ENCODE measurements at places on chromosomes 2 and 18. TPM values are rescaled to one million over a fixed set of nuclear protein-coding genes. Genes with fewer than 3 reads are reported as not detected.

DNA sequence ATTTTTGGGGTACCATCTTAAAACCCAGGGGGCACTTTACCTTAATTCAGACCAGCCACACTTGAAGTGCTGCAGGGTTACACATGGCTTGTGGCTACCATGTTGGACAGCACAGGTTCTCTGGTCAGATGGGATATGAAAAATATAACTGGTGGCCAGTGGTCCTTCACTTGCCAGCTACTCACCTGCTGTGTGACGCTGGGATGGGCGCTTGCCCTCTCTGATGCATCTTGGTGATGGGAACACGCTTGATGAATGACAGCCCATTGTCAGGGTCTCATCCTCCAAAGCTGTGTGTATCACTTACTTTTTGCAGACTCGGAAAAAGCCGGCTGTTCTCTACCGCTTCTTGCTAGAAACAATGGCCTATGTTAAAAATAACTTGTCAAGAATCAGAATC is 22.5 kb downstream of the HJURP start:
- no peak for DNase-seq

GRCh38 chr2:10591207-10591606 is 98.6 kb downstream of the NOL10 start:
- DNase-seq = no peak

The UGT1A10 gene
- not detected for total RNA-seq

DNA sequence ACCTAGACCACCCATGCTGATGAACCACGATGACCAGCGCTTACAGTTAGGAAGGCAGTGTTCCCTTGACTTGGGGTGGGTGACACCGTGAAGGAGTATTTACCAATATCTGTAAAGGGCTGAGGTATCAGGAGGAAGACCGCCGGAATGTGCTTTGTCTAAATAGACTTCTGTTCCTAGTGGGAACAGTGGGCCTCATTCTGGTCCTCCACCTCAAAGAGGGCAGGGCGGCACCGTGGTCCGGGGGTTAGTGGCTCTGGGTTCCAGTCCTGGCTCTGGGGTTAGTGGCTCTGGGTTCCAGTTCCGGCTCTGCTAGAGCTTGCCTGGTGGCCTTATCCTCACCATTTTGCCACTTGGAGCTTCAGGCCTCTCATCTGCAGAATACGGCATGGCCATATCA is 91.6 kb upstream of the SMAD2 start:
- DNase-seq = no peak

The ACADL gene
- total RNA-seq = 0.34 TPM

- DNase-seq = no peak
These were observed 4.7 kb downstream of the AGAP1 start for GRCh38 chr2:235498541-235498940.

The NAGK gene
- 59.9 TPM for total RNA-seq

The GCKR gene
- total RNA-seq = 1.2 TPM

The MTLN gene
- 46.8 TPM for total RNA-seq

- no peak for DNase-seq
These were observed 17.7 kb downstream of the EIF4E2 start for GRCh38 chr2:232568161-232568560.

The IL37 gene
- not detected for total RNA-seq

DNA sequence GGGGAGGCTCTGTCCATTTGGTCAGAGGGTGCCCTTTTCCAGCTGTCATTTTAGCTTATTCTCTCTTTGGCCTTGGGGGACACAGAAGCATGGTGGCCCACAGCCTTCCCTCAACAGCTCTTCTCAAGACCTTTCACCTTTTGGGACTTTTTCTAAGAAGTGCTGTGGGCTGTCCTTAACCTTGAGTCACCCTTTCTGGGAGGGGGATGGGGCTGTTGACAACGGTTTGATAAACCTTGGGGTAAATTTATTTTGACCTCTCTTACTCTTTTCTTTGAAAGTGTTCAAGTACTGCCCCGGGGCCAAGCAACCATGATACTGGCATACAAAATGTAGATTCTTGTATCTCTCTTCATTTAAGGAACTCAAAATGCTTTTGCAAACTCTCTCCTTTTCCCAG is 13.7 kb downstream of the IGFBP5 start:
- no peak for DNase-seq

- DNase-seq = no peak
These were observed 1.2 kb downstream of the PPP1CB start for GRCh38 chr2:28752631-28753376.

DNA sequence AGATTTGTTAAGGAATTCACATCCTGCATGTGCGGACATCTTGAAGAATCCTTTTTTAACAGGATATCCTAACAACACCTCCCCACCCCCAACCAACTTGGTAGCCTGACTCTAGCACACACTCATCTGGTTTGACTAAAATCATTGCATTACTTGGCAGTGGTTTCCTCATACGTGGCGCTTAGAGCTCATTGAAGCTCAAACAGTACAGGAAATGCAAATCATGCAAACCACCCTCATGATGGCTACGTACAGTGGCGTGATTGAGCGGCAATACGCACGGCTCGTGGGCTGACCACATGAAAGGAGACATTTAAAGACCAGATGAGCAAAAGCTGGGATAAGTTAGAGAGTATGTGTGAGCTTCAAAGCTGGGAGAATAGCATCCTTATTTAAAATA is 336.2 kb downstream of the ZEB2 start:
- no peak for DNase-seq

DNA sequence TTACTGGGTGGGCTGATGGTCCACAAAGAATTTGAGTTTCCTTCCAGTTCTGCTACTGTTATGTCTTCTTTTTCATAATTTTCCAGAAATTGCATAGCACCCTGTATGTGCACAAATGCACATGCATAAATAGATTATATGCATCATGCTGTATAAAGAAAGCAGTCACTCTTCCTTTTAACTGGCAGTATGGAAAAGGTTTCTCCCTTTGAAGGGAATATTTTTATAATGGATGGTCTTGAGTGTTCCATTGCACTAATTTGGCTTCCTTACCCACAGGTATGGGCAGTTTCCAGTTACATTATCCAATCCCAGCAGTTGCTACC is 154.4 kb downstream of the NAPG start:
- DNase-seq = no peak

DNA sequence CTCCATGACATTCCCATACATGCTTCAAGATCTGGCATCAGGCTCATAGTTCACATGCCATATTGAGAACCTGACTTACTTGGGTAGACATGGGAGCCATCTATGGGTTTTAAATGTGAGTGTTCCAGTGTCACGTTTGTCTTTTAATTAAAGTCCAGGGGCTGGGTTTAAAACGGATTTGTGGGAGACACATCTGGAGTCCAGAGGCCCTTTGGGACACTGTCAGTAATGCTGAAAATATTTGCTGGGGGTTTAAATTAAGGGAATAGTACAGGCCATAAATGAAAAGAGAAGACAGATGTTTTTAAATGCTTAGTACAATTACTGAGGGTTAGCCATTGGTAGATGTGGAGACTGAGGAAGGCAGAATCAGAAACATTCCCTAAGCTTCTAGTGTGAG is 478.0 kb downstream of the PID1 start:
- DNase-seq = no peak

DNA sequence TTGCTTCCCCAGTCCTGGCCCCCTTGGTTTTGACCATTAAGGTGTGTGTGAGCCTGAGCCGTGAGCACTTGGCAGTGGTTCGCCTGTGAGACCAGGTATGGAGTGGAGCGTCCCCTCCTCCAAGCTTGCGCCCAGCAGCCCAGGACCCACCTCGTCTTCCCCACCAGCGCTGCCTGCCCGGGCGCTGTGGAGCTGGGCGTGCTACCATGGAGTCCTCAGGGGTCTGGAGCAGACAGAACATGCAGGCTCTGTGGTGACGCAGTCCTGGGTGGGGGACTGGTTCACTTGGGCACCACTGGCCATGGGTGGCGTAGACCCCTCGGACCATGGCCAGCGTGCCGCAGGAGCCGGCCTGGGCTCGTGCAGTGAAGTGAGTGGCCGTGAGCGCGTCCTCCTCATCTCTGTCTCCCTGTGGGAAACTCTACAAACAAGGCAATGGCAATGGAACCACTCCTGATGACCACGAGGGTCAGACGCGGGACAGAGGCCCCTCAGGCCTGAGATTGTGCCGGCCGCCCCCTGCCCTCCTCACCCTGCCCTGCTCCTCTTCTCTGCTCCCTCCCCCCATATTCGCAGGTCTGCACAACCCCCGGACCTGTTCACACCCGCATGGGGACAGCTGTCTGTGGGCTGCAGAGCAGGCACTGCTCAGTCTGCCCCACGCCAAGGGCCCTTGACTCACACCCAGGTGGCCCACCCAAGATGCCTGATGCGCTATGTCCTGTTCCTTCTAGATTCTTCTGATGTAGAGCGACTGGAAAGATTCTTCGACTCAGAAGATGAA is 15.0 kb downstream of the DTYMK start:
- no peak for DNase-seq

DNA sequence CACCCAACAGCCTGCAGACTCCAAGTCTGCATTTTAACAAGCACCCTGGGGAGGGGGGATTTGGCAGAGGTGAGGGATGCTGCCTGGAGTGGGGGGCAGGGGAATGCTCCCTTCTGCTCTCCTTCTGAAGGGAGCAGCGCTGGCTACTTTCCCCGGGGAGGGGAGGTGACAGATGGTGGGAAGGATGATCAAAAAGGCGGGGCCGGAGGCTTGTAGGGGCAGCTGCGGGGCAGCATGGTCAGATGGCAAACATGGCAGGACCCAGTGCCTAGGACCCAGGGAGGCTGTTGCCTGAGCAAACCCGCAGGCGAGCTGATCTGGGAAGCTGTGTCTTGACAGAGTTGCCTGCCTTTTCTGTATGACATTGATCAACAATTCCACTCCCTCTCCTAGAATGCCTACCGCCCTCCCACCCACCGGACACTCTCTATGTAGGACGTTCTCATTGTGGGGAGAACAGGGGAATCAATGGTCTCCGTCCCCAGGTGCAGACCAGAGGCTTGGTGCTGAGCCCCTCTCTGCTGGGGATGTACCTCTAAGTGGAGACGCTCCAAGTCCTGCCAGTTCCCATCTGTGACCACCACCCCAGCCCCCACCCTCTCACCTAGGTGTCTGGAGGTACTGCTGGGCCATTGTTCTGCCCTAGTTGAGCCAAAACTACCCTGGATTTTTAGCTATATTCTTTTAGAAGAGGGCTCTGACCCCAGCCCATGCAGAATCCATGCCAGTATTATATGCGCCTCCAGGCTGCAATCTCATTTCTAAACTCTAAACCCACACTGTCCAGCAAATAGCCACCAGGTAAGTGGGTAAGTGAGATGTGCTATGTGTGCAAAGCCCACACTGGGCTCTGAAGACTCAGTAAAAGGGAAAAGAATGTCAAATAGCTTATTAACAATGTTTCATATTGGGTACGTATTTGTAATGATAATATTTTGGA is 89.7 kb upstream of the SEC11C start:
- DNase-seq = no peak

The UNC80 gene
- 0.38 TPM for total RNA-seq

GRCh38 chr2:131394147-131394931 is 30.4 kb upstream of the RAB6D start:
- no peak for DNase-seq

The CIDEA gene
- not detected for total RNA-seq

The FASTKD2 gene
- 37.9 TPM for total RNA-seq

DNA sequence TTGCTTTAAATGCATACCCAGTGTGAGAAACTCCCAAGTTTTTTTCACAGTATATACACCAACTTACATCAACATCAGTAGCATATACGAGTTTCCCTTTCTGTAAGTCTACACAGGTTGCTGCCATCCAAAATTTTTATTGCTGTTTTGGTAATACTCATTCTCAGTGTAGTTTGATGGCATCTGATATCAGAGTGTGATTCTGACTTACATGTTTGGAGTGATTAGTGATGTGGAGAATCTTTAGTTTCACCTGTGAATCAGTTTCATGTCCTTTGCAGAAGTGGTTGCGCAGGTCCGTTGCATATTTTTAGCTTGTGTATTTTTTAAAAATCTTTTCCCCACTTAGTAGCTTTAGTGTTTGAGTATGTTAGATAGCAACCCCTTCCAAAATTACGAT is 50.1 kb downstream of the CCDC74A start:
- DNase-seq = no peak

GRCh38 chr2:102768253-102768652 is 6.4 kb downstream of the TMEM182 start:
- DNase-seq = no peak

The AQP4 gene
- total RNA-seq = 2.1 TPM

- no peak for DNase-seq
These were observed 3.4 kb upstream of the YIPF4 start for GRCh38 chr2:32274289-32274688.

- no peak for DNase-seq
These were observed 114.3 kb downstream of the SPP2 start for GRCh38 chr2:234164493-234165413.

The REG1B gene
- not detected for total RNA-seq

DNA sequence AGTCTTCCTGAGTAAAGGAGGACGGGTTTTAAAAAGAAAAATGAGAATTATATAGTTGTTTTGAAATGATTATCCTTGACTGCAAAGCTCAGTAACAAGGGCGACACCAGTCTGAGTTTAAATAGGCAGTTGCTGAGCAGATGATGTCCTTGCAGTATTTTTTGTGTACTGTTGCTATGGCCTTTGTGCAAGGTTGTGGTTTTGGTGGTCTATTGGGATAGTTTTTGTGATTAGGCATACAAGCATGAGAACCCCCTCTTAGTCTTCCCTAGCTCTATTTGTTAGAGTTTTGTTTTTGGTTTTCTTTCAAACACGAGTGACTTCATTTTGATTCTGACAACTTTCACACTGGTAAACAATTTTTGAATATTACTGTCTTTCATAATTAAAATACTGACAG is 64.1 kb downstream of the TAF4B start:
- DNase-seq = no peak

DNA sequence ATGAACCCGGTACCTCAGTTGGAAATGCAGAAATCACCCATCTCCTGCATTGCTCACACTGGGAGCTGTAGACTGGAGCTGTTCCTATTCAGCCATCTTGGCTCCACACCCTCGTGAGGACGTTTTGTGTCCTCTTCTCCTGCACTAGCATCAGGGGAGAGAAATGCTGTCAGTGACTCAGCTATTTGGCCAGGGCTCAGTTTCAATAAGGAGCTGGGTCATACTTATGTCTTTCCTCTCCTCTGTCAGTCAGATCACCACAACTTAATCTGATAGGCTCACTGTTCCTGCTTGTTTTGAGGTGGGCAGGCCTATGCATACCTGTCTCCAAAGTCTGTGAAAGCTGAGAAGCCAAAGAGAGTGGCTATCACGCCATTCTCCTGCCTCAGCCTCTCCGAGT is 921.2 kb downstream of the DCC start:
- DNase-seq = no peak

The FOXI3 gene
- 17.1 TPM for total RNA-seq

GRCh38 chr2:24632172-24632571 is 141.1 kb downstream of the NCOA1 start:
- no peak for DNase-seq

DNA sequence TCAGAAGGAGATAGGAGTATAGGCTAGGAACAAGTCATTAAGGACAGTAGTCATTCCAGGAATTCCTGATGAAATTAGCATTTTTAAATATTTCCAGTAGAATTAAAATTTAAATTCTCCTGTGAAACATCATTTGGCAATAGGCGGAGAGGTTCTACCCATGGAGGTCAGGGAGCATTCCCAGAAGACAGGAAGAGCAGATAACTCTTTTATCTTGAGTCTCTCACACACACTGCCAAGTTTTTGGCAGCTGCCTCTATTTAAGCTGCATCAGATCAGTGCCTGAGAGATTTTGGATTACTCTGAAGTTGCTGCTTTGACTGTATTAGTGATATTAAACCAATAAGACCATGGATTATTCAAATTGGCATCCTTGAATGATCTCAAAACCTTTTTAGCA is 714.7 kb downstream of the EPHA4 start:
- DNase-seq = no peak

The ABCG5 gene
- not detected for total RNA-seq

The C2orf66 gene
- not detected for total RNA-seq

Measured in H1 (cell line).